ENCODE measurements at places on chromosomes 1 and 21.
A peak's percentile ranks its signal among the peaks of the same experiment; 100 is the strongest.

DNA sequence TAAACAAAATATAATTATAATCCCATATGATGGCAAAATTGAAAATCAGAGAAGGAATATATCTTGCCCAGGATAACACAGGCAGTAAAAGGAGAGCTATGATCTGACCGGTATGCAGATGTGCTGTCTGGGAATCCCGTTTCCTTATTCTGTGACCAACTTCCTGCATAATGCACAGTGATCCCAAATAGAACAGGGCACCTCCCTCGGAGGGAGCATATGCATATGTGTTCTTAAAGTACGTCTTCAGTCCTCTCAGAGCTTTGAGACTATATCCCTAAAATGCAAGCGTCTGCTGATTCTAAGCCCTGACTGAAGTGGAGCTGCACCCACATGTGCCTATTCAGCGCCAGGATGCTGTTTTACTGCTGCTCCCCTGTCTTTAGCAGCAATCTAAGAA is 366.1 kb upstream of the PTBP2 start:
- no peak for DNase-seq

- DNase-seq, result no peak
Observed at GRCh38 chr1:17881761-17882160, 126.6 kb downstream of the ACTL8 start.

DNA sequence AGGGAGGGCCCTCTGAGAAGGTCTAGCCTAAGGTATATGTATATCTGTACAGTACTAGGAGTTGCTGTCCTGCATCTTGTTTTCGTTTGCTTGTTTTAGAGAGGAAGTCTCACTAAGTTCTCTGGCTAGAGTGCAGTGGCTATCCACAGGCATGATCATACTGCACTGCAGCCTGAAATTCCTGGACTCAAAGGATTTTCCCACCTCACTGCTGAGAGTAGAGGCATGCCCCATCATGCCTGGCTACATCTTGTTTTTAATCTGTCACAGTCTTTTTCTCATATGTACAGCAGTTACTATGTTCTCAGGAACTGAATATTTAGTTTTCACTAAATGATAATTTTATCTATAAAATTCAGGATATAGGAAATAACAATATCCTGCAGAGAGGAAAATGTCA is 15.3 kb upstream of the PYHIN1 start:
- no peak for DNase-seq

- no peak for DNase-seq
Observed at GRCh38 chr1:93256433-93256832, 75.9 kb downstream of the CCDC18 start.

DNA sequence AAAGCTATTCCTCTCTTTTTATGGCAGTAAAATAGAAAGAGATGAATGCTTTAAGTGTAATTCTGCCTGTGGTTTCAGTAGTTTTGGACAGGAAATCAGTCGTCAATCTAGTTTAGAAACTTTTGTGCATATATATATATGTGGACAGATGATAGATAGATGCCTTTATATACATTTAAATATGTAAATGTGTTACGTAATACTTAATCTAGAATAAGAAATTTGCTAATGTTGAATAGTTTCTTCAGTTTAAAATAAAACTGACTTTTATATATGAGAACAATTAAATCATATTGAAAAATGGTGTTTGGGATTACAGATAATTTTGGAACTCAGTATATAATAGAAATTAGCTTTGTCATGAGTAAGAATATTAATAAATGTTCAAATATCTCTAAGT is 1165.7 kb upstream of the NCAM2 start:
- no peak for DNase-seq

- no peak for DNase-seq
Observed at GRCh38 chr1:12408662-12409061, 178.8 kb downstream of the VPS13D start.

DNA sequence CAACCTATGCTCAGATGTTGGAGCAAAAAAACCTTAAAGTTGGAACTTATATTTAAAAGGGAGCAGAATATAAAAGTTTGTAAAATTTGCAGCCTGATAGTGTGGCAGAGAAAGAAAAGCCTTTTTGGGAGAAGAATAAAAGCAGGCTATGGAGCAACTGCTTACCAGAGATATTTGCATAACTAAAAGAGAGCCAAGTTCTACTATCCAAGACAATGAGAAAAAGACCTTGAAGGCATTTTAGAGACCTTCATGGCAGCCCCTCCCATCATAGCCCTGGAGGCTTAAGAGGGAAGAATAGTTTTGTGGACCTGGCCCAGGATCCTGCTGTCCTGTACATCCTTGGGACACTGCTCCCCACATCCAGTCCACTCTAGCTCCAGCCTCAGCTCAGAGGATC is 312.5 kb upstream of the ZRANB2 start:
- no peak for DNase-seq

DNA sequence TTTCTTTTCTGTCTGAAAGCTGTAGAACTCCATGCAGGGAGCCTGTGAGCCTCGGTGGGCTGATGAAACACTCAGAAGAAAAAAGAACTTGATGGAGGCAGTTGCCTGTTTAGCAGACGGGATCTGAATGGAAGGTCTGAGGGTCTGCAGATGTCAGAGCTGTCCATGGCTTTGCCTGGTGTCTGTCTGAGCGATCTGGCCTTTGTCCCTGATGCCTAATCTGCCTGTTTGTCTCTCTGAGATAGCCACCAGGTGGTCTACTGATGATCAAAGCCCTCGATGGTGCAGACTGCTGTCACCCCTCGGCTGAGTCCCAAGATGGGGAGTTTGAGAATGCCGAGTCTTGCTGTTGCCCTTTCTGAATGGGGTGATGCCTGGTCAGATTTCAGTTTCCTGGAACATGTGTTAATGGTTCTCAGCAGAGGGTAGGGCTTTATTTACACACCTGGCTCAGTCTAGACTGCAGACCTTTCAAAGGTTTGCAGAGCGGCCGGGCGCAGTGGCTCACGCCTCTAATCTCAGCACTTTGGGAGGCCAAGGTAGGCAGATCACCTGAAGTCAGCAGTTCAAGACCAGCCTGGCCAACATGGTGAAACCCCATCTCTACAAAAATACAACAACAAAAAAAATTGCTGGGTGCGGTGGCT is 90.4 kb downstream of the KIF26B start:
- peak; percentile 68 for DNase-seq
